ENCODE measurements at places on chromosomes 7 and 10.

DNA sequence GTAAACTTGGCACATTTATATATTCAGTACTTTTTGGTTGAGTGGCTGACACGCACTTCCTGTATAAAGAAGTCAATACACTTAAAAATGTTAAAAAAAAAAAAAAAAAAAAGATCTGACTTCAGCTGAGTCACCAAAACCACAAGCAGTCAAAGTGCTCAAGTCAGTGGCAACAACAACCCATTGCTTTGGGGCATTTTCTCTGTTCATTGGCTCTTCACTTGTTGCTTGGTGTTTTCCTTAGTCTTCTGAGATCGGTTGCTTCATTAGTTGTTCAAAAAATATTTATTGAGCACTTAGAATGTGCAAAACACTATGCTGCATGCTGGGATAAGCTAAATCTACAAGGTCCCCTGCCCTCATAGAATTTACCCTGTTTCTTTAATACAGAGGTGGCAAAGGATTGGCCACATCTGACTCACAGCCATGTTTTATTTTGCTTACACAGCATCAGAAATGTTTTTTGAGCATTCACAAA is 63.7 kb downstream of the ZNRF2 start:
- DNase-seq = no peak

DNA sequence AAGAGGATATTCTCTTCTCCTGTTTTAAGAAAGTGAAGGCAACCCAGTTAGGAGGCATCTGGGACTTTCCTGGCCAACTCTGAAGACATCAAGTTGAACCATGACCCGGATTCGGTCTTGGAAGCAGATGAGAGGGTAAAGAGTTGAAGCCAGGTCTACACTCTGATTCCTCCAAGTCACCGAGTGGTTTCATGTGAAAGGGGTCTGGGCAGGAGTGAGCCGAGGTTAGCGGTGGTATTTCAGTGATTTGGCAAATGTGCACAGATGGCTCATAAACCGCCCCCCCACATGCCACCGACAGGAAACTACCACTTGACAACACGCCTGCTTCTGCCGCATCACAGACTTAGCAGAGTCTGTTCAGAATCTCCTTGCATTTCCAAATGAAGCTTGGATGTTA is 11.4 kb upstream of the REPIN1 start:
- DNase-seq = no peak

DNA sequence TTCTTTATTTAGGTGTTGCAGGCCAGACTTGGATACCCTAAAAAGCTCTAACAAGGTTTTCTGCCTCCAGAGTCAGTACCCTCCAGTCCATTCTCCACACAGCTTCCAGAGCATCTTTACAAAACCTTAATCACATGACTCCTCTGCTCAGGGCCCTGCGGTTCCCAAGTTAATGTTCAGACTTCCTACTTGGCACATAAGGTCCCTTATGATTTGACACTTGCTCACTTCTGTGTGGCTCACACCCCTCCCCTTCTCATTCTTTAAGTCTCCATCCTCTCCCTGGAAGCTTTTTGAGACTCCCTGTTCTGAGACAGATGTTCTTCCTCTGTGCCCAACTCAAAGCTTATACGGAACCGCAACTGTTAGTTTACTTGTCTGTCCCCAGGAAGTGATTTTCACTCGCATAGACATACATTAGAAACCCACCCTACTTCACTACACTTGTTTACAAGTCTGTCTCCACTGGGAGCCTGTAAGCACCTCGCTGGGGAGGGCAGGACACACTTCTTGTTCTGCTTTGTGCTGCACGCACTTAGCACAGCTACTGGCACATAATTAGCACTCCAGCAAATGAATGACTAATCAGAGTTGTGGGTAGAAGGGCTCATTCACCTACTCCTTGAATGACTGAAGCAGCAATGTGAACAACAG is 154.3 kb upstream of the LAMB4 start:
- DNase-seq = no peak

- no peak for DNase-seq
Measured at GRCh38 chr10:130545697-130546096, 409.5 kb downstream of the GLRX3 start.

DNA sequence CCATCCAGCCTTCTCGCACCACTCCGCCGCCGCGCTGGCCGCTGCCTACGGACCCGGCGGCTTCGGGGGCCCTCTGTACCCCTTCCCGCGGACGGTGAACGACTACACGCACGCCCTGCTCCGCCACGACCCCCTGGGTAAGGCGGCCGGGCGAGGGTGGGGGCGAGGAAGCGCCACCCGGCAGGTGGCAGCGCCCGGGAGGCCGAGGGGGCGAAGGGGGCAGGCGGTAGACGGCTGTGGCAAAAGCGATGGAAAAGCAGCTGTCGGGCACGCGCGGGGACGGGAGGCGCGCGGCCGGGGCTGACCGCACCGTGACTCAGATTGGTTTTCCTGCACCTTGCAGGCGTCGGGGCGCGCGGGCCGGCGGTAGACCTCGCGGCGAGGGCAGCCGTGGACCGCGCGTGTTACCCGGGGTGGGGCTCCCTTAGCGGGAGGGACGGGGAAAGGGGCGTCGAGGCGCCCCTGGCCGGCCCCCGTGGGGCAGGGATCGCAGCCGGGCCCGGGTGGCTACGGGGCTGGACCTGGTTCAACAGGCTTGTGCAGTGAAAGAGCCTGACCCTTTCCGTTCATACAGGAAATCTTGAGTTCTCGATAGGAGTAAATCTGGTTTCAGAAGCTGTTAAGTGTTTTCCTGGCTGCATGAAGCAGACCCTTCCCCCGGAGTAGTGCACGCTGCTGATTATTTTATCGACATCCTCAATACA is 608 bp downstream of the HHEX start:
- peak; percentile 58 for DNase-seq

- DNase-seq = no peak
Measured at GRCh38 chr10:61721431-61721830, 58.7 kb downstream of the CABCOCO1 start.

GRCh38 chr10:34966040-34966439 is 124.1 kb downstream of the CUL2 start:
- no peak for DNase-seq

DNA sequence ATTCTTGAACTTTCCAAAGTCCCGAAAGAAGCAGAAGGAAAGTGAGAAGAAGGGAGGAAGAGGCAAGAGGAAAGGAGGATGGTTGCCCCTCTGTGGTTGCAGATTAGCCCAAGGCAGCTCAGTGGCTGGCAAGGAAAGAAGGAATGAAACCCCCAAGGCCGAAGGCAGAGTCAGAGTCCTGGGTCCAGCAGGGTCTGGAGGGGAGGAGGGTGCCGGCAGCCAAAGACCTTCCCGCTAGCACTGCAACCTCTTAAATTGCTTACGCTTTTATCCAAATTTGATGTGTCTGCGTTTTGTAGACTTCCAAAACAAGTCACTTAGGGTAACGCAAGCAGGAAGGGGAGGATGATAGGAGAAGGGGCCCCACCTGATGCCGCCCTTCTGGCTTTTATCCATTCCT is 7.4 kb upstream of the PFKP start:
- no peak for DNase-seq

DNA sequence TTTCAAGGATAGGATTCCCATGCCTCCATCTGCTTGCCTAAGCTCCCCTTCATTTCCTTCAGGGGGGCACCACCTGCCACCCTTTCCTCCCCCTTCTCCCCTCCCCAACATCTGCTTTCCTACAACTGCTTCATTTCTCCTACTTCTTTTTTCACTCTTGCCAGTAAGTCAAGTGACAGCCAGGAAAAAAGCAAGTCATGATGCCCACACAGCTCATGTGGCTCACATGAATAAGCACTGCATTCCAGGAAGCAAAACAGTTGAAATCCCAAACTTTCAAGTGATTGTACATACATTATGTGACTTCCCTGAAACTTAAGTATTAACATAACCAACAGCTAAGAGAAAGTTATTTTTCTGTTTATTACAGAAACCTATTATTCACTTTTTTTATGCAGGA is 78.6 kb downstream of the TNS3 start:
- no peak for DNase-seq

- peak; percentile 93 for DNase-seq
Measured at GRCh38 chr10:62268399-62269114, at the start of gene RTKN2. TSS of gene RTKN2 (minus strand) at chr10:62268844. CDS start at chr10:62268610, 234 bp downstream.

GRCh38 chr7:4845740-4846142 is 16.1 kb downstream of the PAPOLB start:
- no peak for DNase-seq

DNA sequence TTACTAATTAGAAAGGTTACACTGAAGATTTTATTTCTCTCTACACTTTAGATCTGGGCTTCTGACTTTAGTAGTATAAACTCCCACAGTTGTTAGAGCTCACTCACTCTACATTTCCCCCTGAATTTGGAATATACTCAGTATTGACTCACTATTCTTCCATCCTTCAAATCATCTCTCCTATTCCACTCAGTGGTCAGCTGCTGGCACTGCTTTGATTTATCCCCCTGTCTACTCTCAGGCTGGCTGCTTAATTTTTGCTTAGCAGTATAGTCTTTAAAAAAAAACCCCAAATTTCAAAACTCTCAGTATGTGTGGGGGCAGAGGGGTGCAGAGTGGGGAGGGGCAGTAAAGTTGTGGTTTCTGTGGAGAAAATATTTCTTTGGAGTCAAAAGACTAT is 68.9 kb downstream of the CDK6 start:
- DNase-seq = no peak

GRCh38 chr10:119526149-119526548 is 16.4 kb downstream of the RGS10 start:
- DNase-seq = no peak

DNA sequence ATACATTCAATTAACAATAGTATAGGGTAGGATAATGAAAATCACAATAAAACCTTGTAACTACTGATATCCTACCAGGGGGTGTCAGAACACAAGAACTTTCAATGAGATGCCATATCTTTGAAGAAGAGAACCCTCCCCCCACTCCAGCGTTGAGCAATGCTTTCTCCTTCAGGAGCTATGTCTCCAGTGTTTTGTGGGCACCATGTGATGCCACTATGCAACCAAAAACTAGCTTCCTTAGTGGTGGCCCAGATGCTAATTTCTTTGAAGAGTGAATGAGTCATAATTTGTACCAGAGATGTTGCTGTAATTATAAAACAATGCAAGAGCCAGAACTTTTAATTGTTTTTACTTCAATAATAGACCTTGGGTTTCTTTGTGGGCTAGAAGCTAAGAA is 76.0 kb upstream of the ADO start:
- DNase-seq = no peak

DNA sequence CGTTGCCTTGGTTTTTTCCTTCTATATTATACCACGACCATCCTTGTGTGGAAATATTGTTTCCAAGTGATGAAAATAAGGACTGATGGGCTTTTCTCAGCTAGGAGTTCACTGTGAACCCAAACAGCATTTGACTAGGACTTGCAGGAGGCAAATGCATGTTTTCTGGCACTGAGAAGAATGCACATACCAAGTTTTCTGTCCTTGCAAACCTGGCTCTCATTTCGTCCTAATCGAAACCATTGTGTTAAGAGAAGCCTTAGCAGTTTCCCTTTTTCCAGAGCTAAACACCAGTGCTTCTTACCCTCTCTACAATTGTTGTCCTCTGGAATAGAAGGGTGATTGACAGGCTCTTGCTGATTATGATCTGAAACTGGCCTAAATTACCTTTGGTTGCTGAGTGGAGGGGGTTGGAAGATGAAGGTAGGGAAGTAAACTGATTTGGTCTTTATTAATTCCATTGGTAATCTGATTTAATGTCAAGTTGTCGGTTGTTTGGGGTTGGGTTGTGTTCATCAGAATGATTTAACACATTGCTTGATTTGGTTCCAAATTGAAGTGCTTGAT is 33.1 kb upstream of the ELMO1 start:
- no peak for DNase-seq

DNA sequence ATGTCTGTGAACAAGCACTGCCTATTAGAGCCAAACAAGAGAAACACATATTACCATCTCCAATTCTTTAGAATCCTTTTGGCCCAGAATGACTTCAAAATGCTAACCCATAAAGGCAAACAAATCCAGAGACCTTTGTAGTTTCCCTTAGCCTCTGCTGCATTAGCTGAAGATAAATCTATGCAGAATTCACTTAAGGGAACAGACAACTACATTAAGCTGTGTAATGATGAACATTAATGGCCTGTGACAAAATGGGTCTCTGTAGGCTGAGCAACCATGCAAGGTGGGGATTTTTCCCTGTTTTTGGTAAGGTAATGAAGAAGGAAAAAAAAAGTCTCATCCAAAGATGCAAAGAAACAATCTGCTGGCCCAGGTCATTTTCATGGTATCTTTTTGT is 411.6 kb downstream of the EXOC4 start:
- no peak for DNase-seq

DNA sequence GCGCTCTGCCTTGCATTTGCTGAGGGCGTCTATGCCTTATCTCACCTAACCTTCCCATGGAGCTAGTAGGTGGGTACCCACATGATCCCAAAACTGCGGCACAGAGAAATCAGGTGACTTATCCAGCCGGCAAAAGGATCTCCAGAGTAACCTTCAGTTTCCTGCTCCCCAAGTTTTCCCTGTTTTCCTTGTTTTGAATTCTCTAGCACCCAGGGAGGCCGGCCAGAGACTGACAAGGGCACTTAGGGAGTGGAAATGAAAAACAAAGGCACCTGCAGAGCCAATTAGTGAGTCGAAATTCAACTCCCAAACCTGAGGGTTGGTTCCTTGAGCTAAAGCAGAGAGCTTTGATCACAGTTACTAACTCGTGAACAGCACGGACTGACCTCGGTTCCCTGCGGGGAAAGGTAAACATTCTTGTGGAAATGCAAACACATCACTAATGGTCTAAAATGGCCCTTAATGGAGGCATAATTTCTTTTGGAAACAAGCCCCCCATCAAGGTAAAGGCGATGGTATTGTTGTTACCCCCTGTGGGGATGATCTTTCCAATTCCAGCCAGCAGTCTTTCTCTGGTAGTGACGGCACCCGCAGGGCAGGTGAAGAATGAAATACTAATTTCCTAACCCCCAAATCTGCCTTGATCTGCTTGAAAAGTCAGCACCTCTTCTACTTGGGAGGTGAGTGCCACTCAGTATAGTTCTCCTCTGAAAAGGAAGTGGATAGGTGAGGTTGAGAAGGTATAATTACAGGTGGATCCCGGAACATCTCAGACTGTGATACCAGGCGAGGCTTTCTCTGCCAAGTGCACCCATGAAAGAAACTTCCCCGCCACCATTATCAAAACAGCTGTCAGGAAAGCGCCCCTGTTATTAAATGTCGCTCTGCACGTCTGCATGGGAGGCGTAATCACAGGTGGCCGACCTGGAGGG is 365.6 kb upstream of the AUTS2 start:
- DNase-seq = no peak

DNA sequence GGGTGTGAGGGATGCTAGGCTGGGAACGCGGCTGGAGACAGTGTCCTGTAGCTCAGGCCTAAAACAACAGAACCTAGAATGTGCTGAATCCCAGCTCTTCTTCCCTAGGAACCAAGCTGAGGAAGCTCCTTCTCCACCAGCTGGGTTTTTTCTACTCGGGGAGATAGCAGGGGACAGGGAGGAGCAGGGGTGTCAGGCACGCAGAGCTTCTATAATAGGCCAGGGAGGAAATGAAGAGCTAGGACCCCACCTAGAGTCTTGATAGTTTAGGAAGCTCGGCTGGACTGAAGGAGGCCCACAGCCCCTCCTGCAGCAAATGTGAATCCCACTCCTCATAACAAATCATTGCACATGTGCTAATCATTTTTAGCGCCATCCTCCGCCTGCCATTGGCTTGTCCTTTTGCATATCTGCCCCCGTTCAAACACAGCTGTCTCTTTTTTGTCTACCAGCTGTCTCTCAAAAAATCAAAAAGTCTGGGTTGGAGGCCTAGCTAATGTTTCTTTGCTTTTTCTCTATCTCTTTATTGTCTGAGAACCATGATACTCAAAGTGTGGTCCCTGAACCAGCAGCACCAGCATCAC is 24.1 kb upstream of the FAM180A start:
- DNase-seq = no peak

- DNase-seq = no peak
Measured at GRCh38 chr7:26292768-26293560, 1.3 kb downstream of the SNX10 start.

Measured in femur (tissue), 1 donor.